ENCODE measurements at places on chromosomes 13 and 19. TPM values are rescaled to one million over a fixed set of nuclear protein-coding genes. Genes with fewer than 3 reads are reported as not detected.

DNA sequence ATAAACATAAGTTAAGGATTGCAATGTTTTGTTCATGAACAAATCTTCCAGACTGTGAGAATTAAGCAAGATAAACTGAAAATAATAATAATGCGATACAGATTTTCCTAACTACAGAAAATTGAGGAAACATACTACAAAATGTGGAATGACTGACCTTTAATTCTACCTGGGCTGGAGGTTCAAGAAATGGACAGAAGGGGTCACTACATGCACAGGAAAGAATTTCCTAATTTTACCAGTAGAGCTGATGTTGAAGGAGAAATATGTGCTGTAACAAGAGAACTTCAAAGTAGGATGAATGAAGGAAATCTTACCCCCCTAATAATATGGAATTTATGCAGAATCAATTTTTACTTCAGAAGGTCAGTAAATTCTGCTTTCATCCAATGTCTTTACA is 62.3 kb downstream of the ZNF627 start:
- DNase-seq, result no peak

GRCh38 chr19:4970558-4971423 is 1.9 kb downstream of the KDM4B start:
- no peak for DNase-seq

DNA sequence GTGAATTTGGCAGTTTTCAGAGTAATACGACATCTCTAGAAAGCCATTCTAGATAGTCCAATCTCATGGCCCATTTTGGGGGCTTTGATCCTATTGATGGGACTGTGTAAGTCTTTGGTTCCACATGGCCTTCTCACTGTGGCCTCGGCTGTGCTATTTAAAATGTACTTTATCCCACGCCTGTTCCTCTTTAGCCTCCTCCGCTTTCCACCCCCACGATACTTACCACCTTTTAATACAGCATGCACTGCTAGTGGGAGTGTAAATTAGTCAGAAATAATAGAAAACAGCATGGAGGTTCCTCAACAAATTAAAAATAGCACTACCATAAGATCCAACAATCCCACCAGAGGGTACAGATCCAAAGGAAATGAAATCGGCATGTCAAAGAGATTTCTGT is 28.3 kb upstream of the CEBPG start:
- DNase-seq, result no peak

The PLPP2 gene
- 2.1 TPM for total RNA-seq

The TMEM91 gene
- 12.0 TPM for total RNA-seq
